HEK293T (cell line): ENCODE measurements at places on chromosomes 12 and 14.
A peak's percentile ranks its signal among the peaks of the same experiment; 100 is the strongest.

DNA sequence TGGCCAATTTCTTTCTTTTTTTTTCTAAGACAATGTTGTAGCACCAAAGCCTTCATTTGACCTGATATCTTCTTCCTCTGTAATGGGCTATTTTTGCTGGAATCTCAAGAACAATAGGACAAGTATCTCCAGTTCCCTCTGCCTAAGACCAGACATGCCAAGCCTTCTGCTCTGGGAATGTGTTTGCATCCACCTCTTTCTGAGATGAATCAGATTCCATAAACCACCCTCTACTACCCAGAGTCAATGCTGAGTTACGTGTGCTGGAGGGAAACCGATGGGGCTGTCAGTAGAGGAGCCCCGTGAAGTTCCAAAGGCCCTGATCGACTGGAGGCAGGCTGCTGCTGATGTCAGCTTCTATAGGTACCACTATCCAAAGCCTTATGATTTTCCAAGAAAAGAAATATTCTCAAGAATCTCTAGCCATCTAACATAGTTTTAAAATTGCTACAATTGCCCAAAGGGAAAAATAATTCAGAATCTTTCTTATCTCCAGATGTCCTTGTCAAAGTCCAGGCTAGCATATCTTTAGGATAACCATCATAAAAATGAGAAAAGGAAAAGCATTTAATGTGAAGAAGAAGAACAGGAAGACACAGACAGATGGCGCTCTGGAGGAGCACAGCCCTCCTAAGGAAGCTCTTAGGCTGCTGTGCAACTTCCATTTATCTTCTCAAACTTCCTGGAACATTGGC, 101.9 kb downstream of the SLC8A3 start:
- DNase-seq, result peak; percentile 37

GRCh38 chr12:71142016-71142415, 15.8 kb downstream of the TSPAN8 start:
- no peak for DNase-seq

GRCh38 chr12:74889563-74890236, 319.9 kb downstream of the KCNC2 start:
- DNase-seq, result no peak

- no peak for DNase-seq
Measured at GRCh38 chr14:50796390-50796789, 34.6 kb downstream of the NIN start.

DNA sequence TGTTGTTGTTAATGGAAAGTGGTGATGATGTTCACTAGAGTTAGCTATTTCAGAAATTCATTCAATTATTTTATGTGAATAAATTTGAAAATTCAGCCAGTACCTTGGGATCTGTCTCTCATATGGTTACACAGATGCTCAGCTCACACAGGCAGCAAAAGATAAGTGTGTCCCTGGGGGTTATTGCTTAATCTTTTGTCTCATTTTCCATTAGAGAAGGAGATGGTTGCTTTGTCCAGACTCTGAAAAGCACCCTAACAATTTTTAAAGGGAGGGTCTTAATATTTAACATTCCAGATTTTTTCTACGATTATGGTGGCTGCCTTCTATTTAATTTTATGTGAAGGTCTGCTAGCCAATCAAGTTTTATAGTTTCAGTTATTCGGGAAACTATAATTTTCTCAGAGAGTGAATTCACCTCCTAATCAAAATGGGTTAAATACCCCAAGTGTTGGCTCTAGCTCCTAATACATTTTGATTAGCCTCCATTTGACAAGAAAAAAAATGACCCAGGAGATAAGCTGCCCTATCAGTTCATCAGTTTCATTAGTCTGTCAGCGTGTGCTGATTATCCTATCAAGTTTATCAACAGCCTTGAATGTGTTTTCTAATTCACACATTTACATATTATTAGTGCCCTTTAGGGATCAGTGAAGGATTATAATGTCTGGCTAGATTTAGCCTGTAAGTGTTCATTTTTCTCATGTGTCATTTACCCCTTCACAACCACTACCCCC, 282.1 kb downstream of the TMTC2 start:
- no peak for DNase-seq
